Cardiac fibroblast (primary cell): ENCODE measurements at places on chromosomes 7 and 10.

GRCh38 chr10:91932737-91933136 lies 9.2 kb downstream of the BTAF1 start:
- DNase-seq, result no peak

GRCh38 chr7:111513566-111513965 lies 48.7 kb downstream of the IMMP2L start:
- no peak for DNase-seq

DNA sequence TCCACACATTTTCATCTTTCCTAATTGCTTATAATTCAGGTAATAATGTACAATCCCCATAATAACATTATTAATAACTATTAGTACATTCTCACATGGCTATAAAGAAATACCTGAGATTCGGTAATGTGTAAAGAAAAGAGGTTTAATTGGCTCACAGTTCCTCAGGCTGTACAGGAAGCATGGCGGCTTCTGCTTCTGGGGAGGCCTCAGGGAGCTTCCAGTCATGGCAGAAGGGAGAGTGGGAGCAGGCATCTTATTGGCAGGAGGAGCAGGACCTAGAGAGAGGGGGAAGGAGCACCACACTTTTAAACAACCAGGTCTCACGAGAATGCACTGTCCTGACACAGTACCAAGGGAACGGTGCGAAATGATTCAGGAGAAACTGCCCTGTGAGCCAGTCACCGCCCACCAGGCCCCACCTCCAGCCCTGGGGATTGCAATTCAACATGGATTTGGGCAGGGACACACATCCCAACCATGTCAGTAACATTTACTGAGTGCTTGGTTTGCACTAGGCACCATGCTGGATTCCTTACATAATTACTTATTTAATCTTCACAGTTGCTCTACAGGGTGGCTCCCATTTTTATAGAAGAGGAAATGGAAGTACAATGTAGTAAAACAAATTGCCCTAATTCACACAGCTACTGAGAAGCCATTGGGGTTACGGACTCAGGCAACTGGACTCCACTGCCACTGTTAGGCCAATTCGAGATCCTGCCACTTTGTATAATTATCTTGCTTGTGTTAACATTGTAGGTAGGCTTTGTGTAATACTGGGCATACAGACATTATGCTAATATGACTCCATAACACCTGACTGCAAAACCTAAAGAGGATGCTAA lies 8.7 kb upstream of the ESYT2 start:
- DNase-seq, result no peak

DNA sequence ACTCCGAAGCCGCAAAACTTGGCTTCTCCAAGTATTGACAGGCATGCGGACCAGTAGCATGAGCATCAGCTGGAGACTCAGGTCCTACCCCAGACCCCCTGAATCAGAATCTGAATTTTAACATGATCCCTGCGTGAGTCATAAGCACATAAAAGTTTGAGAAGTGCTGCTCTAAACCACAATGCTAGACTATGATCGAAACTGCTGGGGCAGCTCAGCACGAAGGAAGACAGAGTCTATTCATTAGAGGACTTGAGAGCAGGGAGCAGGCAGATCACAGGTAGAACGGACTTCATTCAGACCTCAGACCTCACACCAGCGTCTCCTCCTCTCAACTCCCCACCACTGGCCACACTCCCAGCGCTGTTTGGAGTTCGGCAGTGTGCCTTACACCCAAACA lies 16.9 kb downstream of the CAMK2G start:
- no peak for DNase-seq

DNA sequence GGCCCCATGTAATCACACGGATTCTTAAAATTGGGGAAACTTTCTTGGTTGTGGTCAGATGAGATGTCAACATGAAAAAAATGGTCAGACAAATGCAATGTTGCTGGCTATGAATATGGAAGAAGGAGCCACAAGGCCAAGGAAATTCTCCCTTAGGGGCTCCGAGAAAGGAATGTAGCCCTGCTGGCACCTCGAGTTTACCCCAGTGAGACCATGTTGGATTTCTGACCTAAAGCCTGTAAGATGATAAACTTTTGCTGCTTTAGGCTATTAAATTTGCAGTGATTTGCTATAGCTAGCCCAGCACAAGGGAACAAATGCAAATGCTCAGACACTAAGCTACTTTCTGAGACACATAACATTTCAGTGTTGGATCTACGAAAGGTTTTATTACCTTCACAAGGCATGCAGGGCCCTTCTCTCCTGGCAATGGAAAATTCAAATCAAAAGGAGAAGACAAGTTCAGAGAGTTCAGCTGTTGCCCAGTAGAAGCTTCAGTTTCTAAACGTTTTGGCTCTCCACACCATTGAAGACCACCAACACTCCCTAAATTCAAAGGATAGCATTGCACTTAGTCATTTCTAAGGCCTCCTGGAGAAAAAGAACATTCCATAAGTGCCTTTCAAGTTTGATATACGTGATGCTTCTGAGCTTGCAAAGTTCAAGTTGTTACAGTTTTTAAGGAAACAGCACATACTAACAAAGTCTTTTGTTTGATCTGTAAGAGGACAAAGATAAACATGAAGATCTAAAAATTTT lies 23.4 kb downstream of the MCMBP start:
- peak; percentile 82 for DNase-seq

DNA sequence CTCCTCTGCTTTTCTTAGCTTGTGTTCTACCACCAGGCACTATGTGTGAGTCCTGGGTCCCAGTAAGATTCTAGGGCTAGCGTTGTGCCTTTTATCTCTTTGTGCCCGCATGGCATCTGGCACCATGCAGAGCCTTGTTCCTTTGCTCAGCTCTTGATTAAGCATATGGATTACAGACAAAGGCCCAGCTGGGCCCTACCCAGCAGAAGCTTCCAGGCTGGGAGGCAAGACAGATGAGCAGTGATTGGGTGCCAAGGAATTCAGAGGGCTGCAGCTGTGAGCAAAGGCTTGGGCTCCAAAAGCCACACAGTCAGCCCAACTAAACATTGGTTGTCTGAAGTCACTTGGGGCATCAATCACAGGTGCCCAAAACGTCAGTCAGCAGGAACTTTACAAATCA lies 2.0 kb downstream of the ACSM6 start:
- no peak for DNase-seq

DNA sequence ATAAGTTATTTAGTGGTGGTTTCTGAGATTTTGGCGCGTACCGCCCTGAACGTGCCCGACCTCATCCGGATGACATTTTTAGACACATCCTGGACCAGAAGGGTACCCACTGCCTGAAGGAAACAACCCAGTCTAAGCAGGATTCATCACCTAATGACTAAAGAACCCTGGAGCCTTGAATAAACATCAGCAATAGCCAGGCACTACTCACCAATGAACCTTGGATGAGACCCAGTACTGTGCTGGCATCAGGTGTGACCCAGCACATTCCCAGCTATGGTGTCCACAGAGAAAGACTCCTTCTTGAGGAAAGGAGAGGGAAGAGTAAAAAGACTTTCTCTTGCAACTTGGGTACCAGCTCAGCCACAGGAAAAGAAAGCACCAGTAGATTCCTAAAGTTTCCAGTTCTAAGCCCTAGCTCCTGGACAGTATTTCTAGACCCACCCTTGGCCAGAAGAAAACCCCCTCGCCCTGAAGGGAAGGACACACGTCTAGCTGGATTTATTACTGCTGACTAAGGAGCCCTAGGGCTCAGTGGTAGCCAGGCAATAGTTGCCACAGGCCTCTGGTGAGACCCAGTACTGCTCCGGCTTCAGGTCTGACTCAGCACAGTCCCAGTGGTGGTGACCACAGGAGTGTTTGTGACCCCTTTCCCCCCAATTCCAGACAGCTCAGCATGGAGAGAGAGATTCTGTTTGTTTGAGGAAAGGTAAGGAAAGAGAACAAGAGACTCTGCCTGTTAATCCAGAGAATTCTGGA lies 32.5 kb downstream of the ZNF277 start:
- no peak for DNase-seq

- DNase-seq, result no peak
Measured at GRCh38 chr7:77284616-77285015, 85.0 kb upstream of the FGL2 start.

GRCh38 chr7:159049266-159050025 lies 95.2 kb downstream of the VIPR2 start:
- DNase-seq, result no peak

DNA sequence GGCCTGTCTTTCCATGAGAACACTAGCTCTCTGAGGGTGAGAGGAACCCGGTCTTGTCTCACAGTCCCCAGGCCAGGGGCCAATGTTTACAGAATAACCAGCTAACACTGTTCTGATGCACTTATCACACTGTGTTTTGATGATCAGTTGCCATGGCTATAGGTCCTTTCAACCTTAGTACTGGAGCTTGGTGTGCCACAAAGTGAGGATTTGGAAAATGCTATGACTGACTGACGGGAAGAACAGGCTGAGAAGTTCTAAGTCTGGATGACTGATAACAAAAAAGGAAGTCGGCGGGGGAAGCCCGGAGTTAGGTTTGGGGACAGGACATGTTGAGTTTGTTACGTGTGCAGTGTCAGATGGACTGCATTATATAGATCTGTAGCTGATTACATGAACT lies 141.8 kb downstream of the CTTNBP2 start:
- DNase-seq, result no peak
